ENCODE measurements at places on chromosomes 6 and 20. TPM values are rescaled to one million over a fixed set of nuclear protein-coding genes. Genes with fewer than 3 reads are reported as not detected.

Gene AVP
- not detected for total RNA-seq

Gene CST3
- 203 TPM for total RNA-seq

Gene RIPPLY2
- 1.8 TPM for total RNA-seq

Gene OOEP
- total RNA-seq, result 0.49 TPM

Gene PRICKLE4
- total RNA-seq, result 0.42 TPM

Gene WRNIP1
- total RNA-seq, result 56.7 TPM

Gene TBPL1
- 41.5 TPM for total RNA-seq

Gene ADAM33
- not detected for total RNA-seq

Gene SLC17A9
- total RNA-seq, result 0.34 TPM

Gene PKIB
- total RNA-seq, result 2.9 TPM

Gene EPM2A
- total RNA-seq, result 2.2 TPM

Gene SCAND1
- total RNA-seq, result 40.5 TPM
